ENCODE measurements at places on chromosomes 16 and 17.

DNA sequence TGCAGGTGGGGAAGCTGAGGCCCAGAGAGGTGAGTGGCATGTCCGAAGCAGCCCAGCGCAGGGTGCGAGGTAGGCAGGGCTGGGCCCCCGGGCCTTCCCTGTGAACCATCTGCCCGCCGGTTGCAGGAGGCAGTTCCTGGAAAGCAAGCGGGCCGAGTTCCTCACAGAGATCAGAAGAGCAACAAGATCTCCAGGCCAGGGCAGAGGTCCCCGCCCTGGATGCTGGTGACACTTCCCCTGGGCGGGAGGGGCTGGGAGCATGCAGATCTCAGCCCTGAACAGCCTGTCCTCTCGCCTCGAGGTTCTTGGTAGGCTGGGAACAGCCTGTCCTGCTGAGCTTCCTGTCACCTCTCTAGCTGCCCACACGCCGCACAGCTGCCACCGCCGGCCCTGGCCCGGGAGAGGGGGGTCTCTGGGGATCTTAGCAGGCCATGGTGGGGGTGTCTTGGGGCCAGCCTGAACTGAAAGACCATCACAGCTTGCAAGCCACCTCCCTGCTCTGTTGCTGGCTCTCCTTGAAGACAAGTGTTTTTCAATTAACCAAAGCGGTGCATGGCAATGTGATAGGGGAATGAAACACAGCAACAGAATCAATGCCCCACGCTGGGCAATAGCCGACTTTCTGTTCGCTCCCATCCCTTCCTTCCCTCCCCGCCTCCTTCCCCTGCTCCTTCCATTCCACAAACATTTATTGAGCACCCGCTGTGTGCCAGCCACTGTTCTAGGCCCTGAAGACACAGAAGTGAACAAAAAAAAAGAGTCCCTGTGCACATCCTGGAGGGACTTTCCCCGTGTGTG lies 31.7 kb downstream of the SOCS1 start:
- H3K4me3 ChIP-seq = no peak overlapping the region
- H3K4me1 ChIP-seq = no peaks in the 10 kb centered on the region
- no peak overlapping the region for H3K27ac ChIP-seq
- no peaks in the 10 kb centered on the region for H3K36me3 ChIP-seq
- no peak for DNase-seq

DNA sequence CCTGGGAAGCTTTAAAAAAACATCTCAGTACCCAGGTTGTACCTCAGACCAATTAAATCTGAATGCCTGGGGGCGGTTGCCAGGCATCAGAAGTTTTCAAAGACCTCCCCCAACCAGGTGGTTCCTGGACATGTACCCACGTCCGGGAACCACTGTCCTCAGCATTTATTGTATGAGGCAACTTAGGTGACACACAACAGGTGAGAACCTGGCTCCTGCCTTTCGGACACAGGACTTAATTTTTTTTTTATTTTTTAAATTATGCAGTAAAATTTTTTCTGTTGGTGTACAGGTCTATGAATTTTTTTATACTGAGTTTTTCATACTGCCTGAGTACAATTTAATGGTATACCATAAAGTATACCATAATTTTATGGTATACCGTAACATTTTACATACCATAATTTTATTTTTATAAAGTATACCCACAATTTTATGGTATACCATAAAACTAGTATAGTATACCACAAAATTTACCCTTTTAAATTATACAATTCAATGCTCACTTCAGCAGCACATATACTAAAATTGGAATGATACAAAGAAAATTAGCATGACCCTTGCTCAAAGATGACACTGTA lies 38.7 kb upstream of the DHX8 start:
- no peaks in the 10 kb centered on the region for H3K36me3 ChIP-seq
- H3K4me3 ChIP-seq = no peak overlapping the region
- DNase-seq = no peak
- H3K27me3 ChIP-seq = no peaks in the 10 kb centered on the region
- H3K27ac ChIP-seq = peak overlapping the region; percentile 96

DNA sequence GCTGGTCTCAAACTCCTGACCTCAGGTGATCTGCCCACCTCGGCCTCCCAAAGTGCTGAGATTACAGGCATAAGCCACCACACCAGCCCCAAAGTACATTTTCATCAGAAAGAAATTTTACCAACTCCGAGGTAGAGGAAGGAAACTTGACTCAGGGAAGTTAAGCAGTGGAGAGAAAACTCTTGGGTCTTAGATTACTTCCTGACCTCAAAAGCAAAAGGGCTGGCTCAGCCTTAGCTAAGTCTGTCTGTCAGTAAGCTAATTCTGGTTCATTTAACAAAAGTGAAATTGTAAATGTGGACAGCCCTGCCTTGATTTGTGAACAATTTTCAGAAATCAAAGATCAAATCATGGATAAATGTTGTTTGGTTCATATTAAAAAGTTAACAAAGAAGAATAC lies 30.6 kb downstream of the MAP2K6 start:
- H3K27me3 ChIP-seq = no peaks in the 10 kb centered on the region
- H3K27ac ChIP-seq = no peak overlapping the region
- H3K4me3 ChIP-seq = no peak overlapping the region
- no peaks in the 10 kb centered on the region for H3K36me3 ChIP-seq

DNA sequence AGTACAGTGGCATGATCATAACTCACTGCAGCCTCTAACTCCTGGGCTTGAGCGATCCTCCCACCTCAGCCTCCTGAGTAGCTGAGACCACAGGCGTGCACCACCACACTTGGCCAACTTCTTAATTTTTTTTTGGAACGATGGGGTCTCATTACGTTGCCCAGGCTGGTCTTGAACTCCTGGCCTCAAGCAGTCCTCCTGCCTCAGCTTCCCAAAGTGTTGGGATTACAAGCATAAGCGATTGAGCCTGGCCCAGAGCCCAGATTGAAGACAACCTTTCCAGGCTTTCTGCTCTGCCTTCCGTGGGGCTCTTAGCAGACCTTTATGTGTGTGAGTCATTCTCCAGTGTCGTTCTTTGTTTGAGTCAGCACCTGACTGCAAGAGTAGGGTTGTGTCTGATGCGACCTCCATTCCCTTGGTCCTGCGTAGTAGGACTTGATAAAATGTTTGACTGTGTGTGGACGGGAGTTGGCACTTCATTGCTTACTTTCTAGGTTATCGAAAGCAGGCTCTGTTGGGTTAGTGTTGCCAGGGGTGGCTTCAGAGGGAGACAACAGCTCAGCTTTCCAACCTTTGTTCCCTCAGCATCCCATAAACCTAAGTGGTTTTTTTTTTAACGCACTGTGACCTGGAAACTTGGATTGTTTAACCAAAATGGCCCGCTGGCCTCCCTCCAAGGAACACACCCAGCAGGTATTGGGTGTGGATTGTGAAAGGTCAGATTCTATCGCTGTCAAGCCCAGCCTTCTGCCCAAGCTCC lies 26.4 kb downstream of the EEF2K start:
- no peaks in the 10 kb centered on the region for H3K4me1 ChIP-seq
- no peaks in the 10 kb centered on the region for H3K27me3 ChIP-seq
- no peak overlapping the region for H3K27ac ChIP-seq
- H3K4me3 ChIP-seq = no peak overlapping the region

DNA sequence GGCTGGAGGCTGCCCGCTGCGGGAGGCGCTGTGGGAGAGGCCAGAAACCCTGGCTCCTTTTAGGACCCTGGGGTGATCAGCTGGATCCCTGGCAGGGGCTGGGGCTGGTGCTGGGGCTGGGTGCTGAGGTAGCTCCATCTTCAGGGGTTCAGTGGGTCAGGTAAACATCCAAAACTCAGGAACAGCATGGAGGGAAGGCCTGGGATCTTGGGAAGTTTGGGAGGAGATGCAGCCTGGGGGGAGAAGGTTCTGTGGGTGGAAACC lies 21.0 kb downstream of the ADGRG5 start:
- peaks cover 2% of the 10 kb centered on the region for H3K36me3 ChIP-seq
- H3K27ac ChIP-seq = no peak overlapping the region
- no peaks in the 10 kb centered on the region for H3K27me3 ChIP-seq
- no peak overlapping the region for H3K4me3 ChIP-seq
- H3K4me1 ChIP-seq = no peaks in the 10 kb centered on the region

DNA sequence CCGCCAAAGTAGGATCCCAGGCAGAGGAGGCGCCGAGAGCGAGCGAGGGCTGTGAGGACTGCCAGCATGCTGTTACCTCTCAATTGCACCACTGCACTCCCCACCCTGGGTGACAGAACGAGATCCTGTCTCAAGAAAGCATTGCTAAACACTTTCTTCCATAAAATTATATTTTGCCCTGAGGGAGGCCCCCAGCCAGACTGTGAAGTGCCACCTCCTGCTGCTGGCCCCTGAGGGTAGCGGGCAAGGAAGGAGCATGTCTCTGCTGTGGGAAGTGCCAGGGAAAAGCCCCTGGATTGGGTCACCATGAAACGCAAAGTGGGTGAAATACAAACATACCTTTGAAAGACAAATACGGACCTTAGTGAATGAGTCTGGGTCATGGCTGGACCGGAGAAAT lies 78.0 kb upstream of the AMZ2 start:
- H3K4me3 ChIP-seq = no peak overlapping the region
- H3K27ac ChIP-seq = no peak overlapping the region
- peak; percentile 87 for DNase-seq
- no peaks in the 10 kb centered on the region for H3K27me3 ChIP-seq
- H3K4me1 ChIP-seq = no peaks in the 10 kb centered on the region

GRCh38 chr17:69179227-69179952 lies 37.7 kb upstream of the ABCA6 start:
- peak; percentile 17 for DNase-seq
- H3K27ac ChIP-seq = no peak overlapping the region
- no peaks in the 10 kb centered on the region for H3K36me3 ChIP-seq

DNA sequence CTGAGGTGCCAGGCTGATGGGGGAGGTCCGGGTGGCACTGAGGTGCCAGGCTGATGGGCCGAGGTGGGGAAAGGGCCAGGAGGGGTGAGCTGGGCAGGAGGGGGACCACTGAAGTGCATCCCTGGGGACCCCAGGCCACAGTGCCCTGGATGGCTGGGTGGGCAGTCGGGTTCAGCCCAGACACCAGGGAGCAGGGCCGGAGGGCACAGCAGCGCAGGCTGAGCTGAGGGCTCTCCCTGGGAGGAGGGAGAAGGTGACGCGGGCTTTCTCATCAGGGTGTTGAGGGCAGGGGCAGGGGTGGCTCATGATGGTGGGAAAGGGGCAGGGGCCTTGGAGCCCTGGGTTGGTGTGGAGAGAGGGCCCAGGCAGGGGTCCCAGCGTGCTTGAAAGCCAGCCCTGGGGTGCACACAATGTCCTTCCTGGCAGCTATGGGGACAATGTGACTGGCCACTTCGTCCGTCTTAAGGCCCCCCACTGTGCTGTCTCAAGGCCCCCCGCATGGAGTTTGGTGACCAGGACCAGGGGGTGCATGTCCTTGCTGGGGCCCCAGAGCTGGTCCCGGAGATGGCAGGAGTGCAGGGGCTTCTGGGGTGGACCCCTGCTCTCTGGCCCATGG lies 16.0 kb downstream of the CD7 start:
- H3K27ac ChIP-seq = no peak overlapping the region
- no peak overlapping the region for H3K4me3 ChIP-seq
- H3K4me1 ChIP-seq = no peaks in the 10 kb centered on the region
- no peaks in the 10 kb centered on the region for H3K36me3 ChIP-seq
- no peak for DNase-seq
- H3K27me3 ChIP-seq = no peaks in the 10 kb centered on the region

DNA sequence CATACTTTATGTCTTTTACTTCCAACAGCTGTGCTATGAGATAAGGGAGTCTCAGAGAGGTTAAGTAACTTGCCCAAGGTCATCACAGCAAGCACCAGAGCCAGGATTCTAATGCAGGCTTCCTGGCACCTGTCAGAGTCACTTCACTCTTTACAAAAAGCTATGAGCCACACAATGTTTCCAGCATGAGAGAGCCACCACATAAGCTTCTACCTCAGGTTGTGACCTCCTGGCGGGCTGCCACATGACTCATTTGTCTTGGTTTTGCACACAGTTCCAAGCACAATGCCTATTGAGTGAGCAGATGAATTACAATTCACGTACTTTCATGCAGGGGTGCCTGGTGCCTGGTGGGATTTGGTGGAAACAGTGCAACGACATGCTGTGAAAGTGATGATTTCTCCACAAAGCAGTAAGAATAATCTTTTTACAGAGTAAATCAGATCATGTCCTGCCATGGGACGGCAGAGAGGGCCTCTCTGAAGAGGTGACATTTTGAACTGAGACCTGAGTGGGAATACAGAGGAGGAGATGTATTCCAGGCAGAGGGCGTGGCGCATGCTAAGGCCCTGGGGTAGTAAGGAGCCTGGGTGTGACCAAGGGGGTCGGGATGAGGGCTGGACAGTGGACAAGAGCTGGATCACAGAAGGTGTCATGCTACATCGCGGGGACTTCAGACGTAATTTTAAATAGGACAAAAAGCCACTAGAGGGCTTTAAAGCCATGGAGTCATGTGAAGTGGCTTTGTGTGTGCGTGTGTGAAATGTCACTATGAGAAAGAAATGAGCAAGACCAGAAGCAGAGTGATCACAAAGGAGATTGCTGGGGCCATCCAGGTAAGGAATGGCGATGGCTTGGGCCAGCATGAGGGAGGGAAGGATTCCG lies 53.4 kb downstream of the CACNG3 start:
- no peak overlapping the region for H3K27ac ChIP-seq
- no peaks in the 10 kb centered on the region for H3K4me1 ChIP-seq
- no peak overlapping the region for H3K4me3 ChIP-seq
- DNase-seq = peak; percentile 84
- no peaks in the 10 kb centered on the region for H3K36me3 ChIP-seq

DNA sequence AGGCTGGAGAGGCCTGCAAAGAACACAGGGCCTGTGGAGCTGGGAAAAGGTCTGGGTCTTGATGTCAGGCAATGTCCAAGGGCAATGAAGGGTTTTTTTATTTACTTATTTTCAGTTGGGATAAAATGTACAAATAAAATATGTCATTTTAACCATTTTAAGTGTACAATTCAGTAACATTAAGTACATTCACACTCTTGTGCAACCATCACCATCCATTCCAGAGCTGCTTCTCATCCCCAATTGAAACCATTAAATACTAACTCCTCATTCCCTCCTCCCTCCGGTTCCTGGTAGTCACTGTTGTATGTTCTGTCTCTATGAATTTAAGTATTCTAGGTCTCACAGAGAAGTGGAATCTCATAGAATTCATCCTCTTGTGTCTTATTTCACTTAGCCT lies 444.7 kb downstream of the HS3ST3B1 start:
- peak; percentile 61 for DNase-seq
- no peaks in the 10 kb centered on the region for H3K27me3 ChIP-seq
- H3K36me3 ChIP-seq = no peaks in the 10 kb centered on the region
- H3K4me1 ChIP-seq = peaks cover 2% of the 10 kb centered on the region

GRCh38 chr16:76527244-76527643 lies 250.0 kb downstream of the CNTNAP4 start:
- no peak overlapping the region for H3K27ac ChIP-seq
- H3K4me1 ChIP-seq = no peaks in the 10 kb centered on the region
- no peak overlapping the region for H3K4me3 ChIP-seq

GRCh38 chr17:46818316-46818928 lies at the start of gene WNT3:
Gene WNT3, minus strand, starts transcription at chr17:46818692. Its CDS starts 95 bp downstream, at chr17:46818597.
- H3K4me3 ChIP-seq = peak within 1 kb of the TSS; percentile 57
- H3K27me3 ChIP-seq = peaks cover 28% of the 10 kb centered on the region
- H3K27ac ChIP-seq = no peak within 1 kb of the TSS
- peaks cover 56% of the 10 kb centered on the region for H3K4me1 ChIP-seq
